ENCODE measurements at places on chromosomes 11 and 22.

DNA sequence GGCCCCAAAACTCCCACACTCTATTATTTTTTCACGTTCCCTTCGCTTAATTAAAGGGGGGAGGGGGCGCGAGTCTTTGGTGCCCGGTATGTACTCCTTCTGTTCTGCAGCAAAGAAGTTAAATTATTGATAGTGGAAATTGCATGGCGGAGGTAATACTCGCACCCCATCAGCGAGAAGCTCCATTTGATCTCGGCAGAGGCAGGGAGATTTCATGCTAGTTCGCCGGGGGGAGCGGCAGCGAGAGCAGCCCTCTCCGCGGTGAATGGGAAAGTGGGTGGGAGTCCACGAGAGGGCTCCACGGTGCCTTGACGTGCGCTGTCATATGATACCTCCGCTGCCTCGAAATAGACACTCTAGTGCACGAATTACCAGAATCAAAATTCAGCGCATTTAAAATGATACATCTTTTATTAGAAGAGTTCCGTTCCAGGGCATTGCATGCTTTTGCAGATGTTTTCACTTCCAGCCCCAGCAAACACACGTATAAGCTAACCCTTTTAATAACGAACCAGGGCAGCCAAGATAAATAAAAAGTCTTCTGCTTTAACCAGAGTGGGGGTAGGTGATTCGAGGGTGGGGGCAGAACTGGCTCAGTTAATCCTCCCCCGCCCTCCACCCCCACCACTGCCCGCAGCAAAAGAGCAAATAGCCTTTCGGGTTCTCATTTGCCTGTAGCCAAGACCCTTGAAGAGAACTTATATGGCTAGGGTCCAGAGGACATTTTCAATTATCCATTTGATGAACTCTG is 1.3 kb upstream of the BDNF start:
- no peak for DNase-seq

DNA sequence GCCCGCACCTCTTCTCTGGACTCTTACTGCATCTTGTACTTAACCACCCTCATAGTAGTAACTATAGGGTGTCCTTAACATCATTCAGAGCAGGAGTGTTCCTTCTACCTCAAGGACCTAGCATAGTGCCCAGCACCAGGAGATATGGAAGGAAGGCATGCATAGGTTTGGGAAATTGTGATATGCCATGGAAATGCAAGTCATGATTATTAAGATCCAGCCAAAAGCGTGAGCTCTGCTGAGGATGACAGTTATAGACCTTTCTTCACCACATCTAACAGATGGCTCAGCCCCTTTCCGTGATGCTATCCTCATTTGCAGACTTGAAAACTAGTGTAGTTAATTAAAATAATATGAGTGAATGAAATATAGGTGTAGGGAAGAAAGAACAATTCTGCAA is 746.1 kb downstream of the NTM start:
- no peak for DNase-seq

DNA sequence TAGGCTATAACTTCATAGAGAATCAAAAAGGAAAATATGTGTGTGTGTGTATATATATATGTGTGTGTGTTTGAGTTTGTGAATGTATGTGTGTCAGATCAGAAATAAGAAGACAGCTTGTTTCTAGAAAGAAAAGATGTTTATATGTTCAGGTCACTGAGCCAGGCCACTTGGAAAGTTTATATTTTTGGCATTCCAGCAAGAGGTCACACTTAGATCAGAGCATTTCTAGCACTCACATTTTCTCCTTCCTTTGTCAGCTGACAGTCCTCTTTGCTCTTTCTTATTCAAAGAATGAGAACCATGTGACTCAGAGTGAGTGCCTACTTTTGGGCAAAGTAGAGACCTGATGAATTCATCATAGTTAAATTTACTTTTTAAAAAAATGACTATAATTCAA is 22.9 kb downstream of the RAB38 start:
- no peak for DNase-seq

- no peak for DNase-seq
These were observed 157.2 kb upstream of the B3GAT1 start for GRCh38 chr11:134569195-134569594.

DNA sequence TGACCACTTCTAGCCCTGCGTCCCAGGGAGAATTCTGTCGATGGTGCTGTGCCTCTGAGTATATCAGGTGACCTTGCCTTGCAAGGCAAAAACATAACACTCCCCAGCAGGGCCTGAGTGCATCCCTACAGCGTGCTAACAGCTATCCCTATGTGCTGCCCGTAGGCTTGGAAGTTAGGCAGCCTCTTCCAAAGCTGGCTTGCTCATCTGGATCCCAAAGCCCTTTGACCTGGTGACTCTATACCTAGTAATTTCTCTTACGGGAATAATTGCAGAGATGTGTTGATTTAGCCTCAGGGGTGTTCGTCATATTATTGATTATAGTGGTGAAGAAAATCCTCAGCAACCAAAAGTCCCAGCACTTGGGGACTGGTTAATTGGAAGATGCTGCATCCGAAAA is 32.6 kb upstream of the CRYBB3 start:
- DNase-seq = no peak

GRCh38 chr22:38411016-38411415 is 44.0 kb downstream of the KCNJ4 start:
- DNase-seq = no peak

GRCh38 chr11:111833524-111833923 is 37.9 kb downstream of the ALG9 start:
- DNase-seq = no peak

DNA sequence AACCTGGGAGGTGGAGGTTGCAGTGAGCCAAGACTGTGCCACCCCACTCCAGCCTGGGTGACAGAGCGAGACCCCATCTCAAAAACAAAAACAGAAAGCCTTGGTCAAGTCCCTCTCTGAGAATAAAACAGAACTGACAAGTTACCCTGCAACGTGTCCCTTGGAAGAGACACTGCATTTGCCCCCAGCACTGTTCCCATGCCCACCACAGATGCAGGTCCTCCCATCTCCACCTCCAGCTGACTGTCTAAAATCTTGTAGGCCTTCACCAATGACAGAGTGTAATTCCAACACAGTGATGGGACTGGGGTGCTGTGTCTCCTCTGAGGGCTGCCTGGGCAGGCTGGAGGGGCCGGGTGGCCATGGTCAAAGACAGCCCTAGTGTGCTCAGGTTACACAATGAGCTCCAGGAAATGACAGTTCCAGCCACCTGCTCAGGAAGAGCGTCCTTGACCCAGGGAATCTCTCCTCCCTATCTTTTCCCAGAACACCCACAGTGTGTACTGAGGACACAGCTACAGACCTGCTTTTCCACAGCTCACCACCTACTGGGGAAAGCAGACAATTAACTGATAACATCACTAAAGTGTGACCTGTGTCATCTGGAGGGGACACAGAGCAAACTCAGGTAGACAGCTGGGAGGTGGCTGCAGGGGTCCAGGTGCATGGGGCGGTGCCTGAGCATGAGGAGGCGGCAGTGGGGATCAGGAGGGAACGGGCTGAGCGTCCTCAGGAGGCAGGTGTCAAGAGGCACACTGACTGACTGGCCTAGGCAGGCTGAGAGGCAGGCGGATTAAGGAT is 56.4 kb downstream of the ARFGAP3 start:
- DNase-seq = no peak

DNA sequence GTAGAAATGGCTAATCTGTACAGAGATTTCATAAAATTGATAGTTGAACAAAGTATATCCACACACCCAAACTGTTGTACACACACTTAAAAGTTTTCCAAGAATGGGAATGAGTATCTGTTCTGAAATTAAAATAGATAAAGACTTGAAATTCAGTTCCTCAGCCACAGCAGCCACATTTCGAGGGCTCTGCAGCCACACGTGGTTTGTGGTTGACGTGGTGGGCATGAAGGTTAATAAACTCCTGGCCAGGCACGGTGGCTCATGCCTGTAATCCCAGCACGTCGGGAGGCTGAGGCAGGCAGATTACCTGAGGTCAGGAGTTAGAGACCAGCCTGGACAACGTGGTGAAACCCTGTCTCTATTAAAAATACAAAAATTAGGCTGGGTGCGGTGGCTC is 24.0 kb downstream of the TPST2 start:
- DNase-seq = no peak

DNA sequence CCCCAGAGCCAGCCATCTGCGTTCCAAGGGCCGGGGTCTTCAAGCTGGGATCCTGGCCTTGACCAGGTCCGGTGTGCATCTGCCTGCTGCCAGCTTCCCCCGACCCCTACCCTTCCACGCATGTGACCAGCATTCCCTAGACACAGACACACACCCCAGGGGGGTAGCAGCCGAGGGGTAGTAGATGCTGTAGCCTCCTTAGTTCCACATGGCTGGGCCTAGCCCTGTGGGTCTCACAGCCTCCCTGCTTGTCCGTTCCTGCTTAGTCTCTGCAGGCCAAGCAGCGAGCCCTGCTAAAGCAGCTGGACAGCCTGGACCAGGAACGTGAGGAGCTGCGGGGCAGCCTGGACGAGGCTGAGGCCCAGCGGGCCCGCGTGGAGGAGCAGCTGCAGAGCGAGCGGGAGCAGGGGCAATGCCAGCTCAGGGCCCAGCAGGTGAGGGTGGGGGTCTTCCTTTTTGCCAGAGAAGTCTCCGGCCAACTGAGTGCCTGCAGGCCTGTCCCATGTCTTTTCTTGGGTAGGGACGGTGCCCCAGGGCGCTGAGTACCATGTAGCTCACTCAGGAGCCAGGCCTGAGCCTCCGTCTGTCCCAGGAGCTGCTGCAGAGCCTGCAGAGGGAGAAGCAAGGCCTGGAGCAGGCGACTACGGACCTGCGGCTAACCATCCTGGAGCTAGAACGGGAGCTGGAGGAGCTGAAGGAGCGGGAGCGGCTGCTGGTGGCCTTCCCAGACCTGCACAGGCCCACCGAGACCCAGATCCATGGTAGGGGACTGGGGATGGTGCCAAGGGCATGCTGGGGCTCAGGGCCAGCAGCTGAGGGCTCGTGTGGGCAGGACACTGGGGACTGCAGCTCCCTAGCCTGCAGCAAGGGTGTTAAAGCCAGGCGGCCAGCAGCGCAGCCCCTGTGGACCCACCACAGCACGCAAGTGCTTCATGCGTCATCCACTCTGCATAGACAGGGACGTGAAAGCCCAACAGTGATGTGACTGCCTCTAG is 13.6 kb downstream of the RNF215 start:
- no peak for DNase-seq

DNA sequence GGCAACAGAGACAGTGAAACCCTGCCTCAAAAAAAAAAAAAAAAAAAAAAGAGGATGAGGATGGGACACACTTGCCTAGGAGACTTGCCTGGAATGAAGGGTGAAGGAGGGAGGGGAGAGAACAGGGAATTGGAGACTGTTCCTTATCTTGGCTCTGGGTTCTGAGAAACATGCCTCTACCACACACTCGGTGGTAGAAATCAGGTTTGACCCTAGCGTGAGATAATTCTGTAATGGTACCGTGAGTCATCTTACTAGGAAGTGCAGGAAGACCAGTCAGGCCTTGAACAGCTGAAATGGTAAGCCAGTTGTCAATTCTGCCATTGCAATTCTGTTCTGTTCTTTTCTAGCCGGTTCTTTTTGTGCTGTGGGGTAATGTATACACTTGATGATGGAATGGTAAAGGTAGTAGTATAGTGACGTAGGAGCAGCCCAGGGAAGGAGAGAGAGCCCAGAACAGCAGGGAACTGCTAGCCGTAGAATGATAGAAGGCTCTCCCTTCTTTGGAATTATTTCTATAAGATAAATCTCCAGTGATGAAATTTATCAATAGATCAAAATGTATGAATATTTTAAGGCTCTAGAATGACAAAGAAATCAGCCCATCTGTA is 3.9 kb upstream of the AMBRA1 start:
- DNase-seq = no peak

GRCh38 chr11:17873586-17873985 is 139.0 kb downstream of the KCNC1 start:
- no peak for DNase-seq

GRCh38 chr11:123833095-123833494 is 26.9 kb upstream of the OR6M1 start:
- no peak for DNase-seq

- DNase-seq = no peak
These were observed 16.1 kb upstream of the OR51M1 start for GRCh38 chr11:5367448-5368074.

DNA sequence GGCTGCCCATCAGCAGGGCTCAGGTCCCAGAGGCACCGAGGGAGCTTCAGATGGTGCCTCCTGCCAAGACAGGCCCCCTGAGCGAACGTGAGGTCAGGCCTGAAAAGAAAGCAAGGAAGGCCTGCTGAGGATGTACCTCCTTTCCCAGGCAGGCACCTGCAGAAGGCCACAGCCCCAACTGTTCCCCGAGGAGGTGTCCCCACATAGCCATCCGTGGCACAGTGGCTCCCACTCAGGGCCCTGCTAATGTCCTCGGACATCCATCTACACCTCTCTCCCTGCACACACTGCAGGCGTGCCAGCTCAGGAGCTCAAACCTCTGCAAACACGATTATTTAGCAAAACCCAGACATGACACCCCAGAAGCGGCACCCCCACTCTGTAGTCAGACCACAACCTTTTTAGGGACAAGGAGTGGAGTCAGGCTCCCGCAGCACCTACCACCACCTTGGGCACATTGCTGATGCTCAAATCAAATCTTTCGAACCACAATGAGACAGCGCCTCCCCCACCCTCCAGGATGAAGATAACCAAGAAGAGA is 36.9 kb downstream of the SHANK2 start:
- DNase-seq = no peak

DNA sequence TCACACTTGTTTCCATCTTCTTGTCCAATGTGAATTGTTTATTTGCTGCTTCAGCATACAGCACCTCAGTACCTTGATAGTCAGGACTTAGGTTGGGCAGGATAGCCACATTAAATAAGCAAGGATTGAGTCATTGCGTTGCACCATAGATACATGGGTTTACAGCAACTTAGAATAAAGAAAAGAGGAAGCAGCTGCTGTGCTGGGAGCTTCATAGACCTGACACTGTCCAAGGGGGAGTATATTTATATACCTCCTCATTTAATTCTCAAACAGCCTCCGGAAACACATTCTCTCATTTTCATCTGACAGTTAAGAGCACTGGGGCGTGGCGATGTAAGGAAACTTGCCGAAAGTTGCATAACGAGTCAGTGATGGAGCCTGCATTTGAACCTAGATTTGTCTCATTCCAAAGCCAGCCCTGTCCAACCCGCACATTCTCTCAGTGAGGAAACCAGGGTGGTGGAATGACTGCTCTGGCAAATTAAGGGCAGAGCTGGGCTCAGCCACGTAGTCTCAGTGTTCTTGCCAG is 42.2 kb downstream of the UBASH3B start:
- DNase-seq = no peak

- no peak for DNase-seq
These were observed 594 bp upstream of the POU2AF1 start for GRCh38 chr11:111379602-111380136.

- DNase-seq = no peak
These were observed 6.4 kb downstream of the UBE2L3 start for GRCh38 chr22:21573750-21574494.

Data from right renal cortex interstitium (tissue), 3 donors.